Activated CD4-positive, alpha-beta memory T cell treated with anti-CD3 and anti-CD28 coated beads, Interleukin-2, amount 10 ng/mL, durations not matched to agents 7 days and 5 days (primary cell): ENCODE measurements at places on chromosomes 7 and 10. TPM values are rescaled to one million over a fixed set of nuclear protein-coding genes. Genes with fewer than 3 reads are reported as not detected.

- no peak overlapping the region for H3K4me3 ChIP-seq
- peaks cover 4% of the 10 kb centered on the region for H3K4me1 ChIP-seq
- H3K27me3 ChIP-seq = peaks cover 45% of the 10 kb centered on the region
- H3K27ac ChIP-seq = no peak overlapping the region
Observed at GRCh38 chr10:45403151-45403550, 29.1 kb downstream of the ALOX5 start.

GRCh38 chr7:114530057-114530611, 115.5 kb downstream of the FOXP2 start:
- no peak for DNase-seq
- H3K4me3 ChIP-seq = no peak overlapping the region
- no peaks in the 10 kb centered on the region for H3K4me1 ChIP-seq

- H3K36me3 ChIP-seq = no peaks in the 10 kb centered on the region
- DNase-seq = no peak
- no peak overlapping the region for H3K27ac ChIP-seq
Observed at GRCh38 chr7:11196143-11196542, 222.5 kb downstream of the PHF14 start.

DNA sequence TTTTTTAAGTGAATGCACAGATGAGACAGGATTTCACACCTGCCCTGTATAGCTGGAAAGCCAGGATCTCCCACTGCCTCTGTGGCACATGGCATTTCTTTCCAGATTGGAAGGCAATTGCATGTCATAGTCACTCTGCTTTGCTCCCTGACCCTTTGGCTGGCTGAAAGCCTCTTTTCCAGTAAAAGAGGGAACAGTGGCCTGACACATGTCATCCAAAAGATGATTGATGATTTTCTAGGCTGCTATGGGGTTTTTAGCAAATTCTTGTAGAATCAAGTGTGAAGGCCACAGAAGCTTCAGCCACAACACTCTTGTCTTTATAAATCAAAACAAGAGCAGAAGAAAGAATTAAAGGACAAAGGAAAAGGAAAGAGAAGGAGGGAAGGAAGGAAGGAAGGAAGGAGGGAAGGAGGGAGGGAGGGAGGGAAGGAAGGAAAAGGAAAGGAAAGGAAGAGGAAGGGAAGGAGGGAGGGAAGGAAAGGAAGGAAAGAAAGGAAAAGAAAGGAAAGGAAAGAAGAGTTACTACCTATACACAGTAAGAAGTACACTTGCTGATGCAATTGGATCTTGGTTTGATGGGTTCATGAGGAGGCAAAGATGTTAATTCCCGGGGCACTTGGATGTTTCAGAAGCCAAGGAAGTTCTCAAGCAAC, 158.9 kb upstream of the FRMD4A start:
- peaks cover 23% of the 10 kb centered on the region for H3K27me3 ChIP-seq
- no peak overlapping the region for H3K27ac ChIP-seq
- no peaks in the 10 kb centered on the region for H3K36me3 ChIP-seq
- H3K4me1 ChIP-seq = peaks cover 2% of the 10 kb centered on the region
- no peak for DNase-seq

- peaks cover 31% of the 10 kb centered on the region for H3K36me3 ChIP-seq
- DNase-seq = peak; percentile 45
- H3K4me3 ChIP-seq = peak within 1 kb of the TSS; percentile 88
- peak within 1 kb of the TSS; percentile 89 for H3K27ac ChIP-seq
Observed at GRCh38 chr10:99619851-99620710, at the start of gene SLC25A28. Gene SLC25A28 (minus strand): TSS chr10:99620439. CDS start chr10:99620335, 104 bp downstream.

- H3K36me3 ChIP-seq = no peaks in the 10 kb centered on the region
- no peak overlapping the region for H3K4me3 ChIP-seq
- no peak overlapping the region for H3K27ac ChIP-seq
- no peaks in the 10 kb centered on the region for H3K4me1 ChIP-seq
- no peaks in the 10 kb centered on the region for H3K27me3 ChIP-seq
Observed at GRCh38 chr7:89772276-89772675, 382.0 kb upstream of the STEAP1 start.

DNA sequence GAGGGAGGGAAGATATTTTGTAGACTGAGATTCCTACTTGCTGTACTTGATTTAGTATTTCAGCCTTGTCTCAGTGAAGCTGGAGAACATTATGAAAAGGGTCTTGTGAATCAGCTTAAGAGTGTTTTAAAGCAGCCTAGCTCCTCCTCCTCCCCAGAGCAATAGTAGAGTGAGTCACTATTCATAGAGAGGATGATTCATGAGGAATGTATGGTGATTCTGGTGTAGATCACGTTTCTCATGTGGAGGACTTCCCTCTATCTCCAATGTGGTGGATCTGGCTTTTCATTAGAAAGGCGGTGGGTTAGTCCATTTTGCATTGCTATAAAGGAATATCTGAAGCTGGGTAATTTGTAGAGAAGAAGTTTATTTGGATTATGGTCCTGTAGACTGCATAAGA, 340.1 kb upstream of the CHRM2 start:
- H3K27ac ChIP-seq = no peak overlapping the region
- H3K27me3 ChIP-seq = no peaks in the 10 kb centered on the region
- no peak for DNase-seq
- no peaks in the 10 kb centered on the region for H3K36me3 ChIP-seq

DNA sequence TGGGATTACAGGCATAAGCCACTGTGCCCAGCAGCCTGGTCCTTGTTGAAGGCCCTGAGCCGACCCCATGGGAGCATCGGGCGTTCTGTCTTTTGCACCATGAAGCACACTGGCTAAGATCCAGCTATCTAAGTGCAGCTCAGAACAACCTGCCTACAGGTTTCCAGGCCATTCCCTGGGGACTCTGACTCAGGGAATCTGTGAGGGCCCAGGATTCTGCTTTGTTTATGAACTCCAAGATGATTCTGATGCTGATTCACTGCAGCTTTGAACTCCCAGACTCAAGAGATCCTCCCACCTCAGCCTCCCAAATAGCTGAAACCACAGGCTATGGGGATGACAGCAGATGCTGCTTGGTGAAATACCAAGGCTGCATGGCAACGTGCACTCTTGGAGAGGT, 30.2 kb downstream of the NPTX2 start:
- H3K4me3 ChIP-seq = no peak overlapping the region
- no peaks in the 10 kb centered on the region for H3K4me1 ChIP-seq
- DNase-seq = no peak
- H3K27me3 ChIP-seq = no peaks in the 10 kb centered on the region

The SCRN1 gene
- total RNA-seq = 2.5 TPM
